Suppressor macrophage treated with lipopolysaccharide for 4 hours (primary cell): ENCODE measurements at places on chromosomes 3 and 15.

- DNase-seq: no peak
These were observed 8.6 kb upstream of the CACNA1D start for GRCh38 chr3:53485675-53486403.

DNA sequence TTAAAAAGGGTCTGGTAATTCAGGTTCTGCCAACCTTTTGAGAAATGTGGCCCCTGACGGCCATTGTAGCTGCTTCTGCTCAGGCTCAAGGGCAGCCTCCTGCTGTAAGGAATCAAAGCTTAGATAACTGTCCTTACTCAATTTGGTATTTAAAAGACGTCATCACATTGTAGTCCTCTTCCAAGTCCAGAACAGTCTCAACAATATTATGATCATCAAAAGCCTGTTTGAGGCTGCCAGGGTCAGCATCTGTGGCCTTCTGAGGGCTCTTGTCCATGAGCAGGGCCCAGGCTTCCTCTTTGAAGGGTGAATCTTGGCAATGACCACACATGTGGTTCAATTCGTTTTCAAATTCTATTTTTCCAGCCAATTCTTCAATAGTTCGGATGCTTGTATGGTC, 6.0 kb downstream of the C3orf62 start:
- no peak for DNase-seq

GRCh38 chr3:159789017-159789416, 199.6 kb upstream of the IL12A start:
- no peak for DNase-seq

DNA sequence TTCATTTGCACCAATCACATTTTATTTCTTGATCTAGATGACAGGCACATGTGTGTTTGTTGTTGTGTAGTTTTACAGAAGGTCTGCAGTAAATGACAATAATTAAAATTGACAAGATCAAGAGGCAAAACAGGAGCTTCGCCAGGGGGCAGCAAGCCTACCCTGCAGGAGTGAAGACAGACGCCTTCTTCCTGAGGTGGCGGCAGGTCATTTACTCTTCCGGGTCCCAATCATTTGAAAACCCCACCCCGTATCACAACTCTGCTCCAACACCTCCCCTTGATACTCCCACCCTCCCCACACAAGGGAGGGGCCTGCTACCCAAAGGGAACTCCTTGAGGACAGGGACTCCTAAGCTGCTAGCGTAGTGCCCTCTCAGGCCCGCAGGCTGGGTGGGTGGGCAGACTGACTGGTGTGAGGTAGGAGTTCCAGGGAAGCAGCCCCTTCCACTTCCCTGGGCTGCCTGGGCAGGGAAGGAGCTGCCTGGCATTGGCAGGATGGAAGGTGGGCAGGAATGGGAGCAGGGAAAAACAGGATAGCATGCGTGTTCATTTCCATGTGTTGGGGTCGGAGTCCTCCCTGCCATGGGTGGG, 13.1 kb downstream of the CHDH start:
- no peak for DNase-seq

DNA sequence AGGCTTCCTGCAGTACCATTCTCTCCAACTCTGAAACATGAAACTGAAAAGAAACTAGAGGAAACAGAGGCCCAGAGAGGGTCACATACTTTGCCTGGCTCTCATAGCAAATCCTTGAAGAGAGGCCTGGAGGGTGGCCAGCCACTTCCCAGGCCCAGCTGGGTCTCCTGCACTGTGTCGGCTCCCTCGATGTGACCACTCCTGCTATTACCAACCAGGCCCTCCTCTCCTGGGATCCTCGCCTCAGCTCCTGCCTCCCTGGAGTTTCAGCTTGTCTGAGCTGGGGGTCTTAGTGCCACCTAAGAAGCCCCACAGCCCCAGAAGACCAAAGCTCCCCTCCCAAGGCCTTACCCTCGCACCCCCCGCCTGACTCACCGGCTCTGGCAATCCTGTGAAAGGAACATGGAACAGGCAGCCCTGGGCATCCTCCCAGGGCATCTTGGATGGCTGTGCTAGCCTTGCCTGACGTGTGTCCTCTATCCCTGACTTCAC, 4.6 kb downstream of the LOXL1 start:
- DNase-seq: no peak

DNA sequence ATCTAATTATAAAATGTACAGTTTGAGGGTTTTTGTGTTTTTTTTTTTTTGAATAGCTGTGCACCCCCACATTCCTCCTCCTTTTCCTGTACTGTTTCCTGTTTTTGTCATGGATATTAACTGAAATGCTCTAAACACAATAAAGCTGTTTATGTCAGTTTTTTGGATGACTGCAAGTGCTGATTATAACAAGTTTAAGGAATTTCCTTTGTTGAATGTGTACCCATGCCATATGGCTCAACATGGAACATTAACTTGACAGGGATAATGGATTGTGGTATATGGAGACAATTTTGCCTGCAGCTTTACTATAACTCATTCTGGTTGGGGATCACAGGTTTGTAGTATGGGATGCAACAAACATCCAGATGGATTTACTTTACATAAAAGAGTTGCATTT, 216.4 kb downstream of the TCF12 start:
- no peak for DNase-seq

GRCh38 chr3:194812176-194812575, 126.5 kb downstream of the FAM43A start:
- DNase-seq: no peak
